Stimulated activated CD8-positive, alpha-beta memory T cell treated with anti-CD3 and anti-CD28 coated beads, Interleukin-4, amount 100 ng/mL, for 1 hour (primary cell): ENCODE measurements at places on chromosomes 2 and 18.
A peak's percentile ranks its signal among the peaks of the same experiment; 100 is the strongest.

DNA sequence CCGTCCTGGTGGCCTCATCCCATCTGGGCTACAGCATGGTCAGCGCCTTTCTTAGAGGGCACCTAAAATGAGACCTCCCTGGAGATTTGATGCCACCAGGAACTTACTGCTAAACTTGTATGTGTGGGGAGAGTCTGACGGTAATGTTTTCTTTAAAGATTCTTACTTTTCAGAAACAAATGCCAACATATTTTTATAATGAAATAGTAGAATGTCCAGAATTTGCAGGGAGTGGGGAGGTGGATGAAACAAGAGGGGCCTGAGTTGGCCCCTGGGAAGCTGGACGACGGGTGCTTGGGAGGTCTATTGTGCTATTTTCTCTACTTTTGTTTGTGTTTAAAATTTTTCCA is 118.8 kb upstream of the CTDP1 start:
- no peak for DNase-seq

DNA sequence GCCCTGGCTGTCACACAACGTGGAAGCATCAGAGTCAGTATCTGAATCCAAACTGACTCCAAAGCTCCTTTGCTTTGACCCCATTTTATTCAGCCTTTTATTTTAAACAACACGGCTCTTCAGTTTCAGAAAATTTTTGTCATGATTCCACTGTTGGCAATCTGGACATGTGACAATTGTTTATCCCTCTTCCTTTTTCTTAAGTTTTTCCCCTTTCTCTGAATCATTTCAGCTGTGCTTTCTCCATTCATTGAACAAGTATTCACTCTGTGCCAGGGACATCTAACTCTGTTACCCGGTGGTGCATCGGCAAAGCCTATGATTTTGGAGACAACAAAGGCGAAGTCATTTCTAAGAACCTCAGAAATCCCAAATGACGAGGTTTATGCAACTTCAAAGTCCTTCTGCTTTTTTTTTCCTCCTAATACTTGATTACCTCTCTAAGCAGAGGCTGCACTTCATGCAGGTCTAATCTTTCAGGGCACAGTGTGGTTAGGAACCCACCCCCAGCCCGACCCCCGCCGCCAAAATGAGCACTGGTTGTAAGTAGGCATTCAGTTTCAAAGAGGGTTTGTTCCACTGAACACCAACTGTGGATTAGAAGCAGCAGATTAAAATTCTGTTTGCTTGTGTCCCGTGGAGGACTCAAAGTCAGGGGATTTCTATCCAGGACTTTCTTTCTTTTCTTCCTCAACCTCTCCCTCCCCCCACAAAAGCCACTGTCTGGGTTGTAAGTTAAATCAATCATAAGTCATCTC is 18.6 kb downstream of the ST6GAL2 start:
- DNase-seq = no peak

GRCh38 chr2:73225513-73226360 is 7.3 kb downstream of the PRADC1 start:
- no peak for DNase-seq

DNA sequence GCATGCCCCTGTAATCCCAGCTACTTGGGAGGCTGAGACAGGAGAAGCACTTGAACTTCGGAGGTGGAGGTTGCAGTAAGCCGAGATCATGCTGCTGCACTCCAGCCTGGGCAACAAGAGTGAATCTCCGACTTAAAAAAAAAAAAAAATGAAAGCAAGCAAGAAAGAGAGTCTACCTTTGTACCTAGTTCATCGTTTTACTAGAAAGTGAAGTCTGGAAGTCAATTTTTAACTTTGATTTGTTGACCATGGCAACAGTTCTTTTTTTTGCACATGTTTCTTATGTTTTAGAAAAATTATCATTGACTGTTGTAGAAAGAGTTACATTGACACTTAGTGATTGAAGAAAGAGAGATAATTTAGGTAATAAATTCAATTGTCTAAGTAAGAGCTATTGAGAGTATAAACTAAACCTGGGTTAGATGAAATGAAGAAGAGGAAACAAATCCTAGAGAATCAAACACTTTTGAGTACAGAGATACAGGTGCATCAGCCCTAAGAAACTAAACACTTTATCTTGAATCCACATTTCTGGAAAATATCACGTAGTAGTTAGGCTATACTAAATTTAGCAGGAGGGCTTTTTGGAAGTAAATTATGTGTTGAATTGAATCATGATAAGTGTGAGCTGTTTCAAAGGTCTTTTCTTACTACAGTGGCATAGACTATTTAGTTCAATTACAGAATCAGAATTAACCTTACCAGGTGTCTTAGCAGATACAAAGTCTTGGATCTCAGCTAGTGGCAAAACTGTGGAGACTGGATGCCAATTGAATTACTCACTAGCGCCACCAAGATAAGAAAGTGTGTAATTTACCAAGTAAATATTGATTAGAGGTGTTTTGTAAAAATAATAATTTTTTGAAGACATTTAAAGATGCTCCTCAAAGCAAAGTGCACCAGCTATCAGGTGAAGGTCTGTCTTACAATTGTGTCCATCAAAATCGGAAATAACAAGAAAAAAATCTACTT is 303.4 kb upstream of the NRXN1 start:
- DNase-seq = no peak

DNA sequence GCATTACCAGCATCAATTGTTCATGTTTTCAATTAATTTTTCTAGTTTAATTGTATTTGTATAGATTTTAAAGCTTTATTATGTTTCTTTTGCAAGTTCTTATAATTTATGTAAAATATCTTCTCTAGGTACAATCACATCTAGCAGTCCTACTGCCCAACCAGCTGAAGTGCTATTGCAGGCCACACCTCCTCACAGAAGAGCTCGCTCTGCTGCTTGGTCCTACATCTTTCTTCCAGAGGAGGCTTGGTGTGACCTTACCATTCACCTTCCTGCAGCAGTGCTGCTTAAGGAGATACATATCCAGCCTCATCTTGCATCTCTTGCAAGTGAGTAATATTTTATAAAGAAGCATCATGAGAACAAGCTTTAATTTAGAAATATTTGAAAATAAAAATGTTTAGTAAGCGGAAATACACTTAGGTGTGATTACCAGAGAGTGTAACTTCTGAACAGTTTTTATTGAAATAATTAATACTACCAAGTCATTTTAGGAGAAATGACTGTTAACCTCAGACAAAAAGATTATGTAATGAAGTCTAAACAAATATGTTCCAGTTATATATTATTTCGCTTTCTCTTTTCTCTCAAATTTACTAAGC is 122.9 kb upstream of the TTC27 start:
- no peak for DNase-seq

DNA sequence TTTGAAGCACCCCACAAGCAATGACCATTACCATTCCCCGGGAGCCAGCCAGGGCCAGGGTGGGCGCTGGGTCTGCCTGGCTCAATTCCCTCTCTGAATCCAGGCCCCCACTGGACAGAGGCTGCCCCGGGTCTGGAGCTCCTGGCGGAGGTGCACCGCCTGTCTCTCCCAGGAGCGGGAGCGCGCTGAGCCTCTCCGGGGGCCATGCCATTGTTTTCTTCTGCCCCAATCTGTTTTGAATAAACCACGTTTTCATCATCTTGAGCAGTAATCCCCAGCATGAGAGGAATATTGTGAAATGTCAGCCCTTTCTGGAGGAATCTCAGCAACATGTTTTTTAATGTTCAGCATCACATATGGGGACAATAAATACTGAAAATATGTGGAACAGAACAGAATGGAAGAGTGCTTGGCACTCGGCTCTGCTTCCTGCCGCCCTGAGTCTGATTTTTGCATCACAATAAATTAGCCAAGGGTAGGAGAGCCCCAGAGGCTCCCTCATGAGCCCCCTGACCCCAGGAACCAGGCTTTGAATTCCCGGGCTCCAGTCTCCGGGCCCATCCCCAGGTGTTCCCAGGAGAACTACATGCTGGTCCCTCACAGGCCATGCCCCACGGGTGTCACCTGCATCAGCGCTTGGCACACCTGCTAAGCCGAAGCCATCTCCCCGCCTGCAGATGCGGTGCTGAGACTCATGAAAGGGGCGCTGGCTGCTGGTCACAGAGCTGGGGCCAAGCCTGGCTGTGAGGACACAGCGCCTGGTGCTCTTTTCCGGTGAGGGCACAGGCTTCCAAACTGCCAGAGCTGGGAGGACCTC is 88.8 kb downstream of the INHBB start:
- DNase-seq = no peak

DNA sequence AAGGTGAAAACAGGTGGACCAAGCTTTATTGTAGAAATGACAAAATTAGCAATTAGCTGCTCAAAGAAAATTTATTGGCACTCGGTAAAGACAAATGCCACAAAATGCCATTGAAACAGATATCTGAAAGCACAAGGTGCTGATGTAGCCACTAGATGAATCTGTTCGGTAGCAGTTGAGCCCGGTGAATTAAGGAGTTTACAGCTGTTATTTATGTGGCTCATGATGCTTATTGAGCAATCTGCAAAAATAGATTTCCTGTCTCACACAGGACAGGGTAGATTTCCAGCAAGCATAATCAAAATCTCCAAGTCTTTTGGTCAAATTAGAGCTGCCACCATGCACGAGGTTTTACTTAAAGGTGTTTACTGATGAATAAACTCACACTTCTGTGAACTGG is 182.2 kb downstream of the PPP1R1C start:
- no peak for DNase-seq

DNA sequence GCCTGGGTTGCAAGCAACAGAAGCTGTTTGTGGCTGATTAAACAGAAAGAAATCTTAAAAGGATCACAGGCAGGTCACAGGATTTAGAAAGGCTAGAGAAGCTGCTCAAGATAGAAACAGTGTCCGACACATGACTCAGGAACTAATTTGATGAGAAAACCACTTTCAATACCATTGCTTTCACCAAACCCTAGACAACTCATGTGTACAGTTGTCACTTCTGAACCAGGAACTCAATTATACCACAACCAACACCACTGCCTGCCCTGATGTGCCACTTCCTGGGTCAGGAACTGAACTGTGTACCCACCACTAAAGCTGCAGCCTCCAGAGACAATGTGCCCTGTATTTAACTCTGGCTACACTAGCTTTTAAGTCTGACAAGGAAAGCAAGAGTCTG is 56.0 kb downstream of the TMEM247 start:
- no peak for DNase-seq

DNA sequence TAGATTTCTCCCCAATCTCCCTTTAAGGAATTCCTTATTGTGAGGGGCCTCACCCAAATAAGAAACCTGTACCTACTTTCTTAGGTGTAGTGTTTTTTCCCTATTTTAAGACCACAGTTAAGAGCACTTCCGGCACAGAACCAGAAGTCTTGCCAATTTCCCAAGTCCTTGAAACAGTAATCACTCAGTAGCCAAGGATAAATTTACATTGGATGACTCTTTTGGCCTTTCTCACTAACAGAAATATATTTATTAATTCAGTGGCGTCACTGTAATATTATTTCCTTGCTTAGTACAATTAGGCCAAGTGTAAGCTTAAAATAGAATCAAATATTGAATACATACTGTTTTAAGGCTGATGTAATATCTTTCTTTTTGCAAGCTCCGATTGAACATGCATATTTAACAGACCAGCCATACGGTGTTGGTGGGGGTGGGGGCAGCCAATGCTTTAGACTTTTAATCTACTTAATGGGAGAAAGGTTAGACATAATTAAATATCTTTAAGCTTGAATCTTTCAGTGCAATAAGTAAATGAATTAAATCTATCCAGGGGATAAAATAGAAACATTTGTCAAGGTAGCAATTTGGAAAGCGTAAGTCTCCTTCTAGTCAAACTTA is 50.8 kb upstream of the ITGA6 start:
- no peak for DNase-seq

- no peak for DNase-seq
Observed at GRCh38 chr2:152453129-152453911, 118.3 kb downstream of the FMNL2 start.

GRCh38 chr2:84212611-84213314 is 246.3 kb downstream of the SUCLG1 start:
- no peak for DNase-seq

DNA sequence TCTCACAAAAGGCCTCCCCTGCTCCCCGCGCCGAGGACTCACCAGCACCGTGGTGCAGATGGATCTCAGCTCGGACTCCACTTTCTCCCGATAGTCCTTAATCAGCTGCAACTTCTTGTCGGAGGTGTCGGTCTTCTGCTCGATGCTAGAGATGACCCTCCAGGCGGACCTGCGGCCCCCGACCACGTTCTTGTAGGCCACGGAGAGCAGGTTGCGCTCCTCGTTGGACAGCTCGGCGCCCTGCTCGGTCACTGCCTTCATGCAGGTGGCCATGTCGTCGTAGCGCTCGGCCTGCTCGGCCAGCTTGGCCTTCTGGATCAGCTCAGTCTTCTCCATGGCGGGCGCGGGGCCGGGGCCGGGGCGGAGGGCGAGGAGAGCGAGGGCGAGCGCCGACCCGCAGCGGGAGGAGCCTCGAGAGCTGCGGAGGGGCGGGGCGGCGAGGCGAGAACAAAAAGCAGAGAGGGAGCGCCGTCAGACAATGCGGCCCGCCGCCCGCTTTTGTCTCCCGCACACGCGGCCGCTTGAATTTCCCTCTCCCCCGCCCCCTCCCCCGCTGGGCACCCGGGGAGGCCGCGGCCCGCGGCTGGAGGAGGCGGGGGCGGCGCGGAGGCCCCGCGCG is 571 bp downstream of the YWHAQ start:
- peak; percentile 59 for DNase-seq

- DNase-seq = no peak
Observed at GRCh38 chr2:231862071-231862470, 64.1 kb downstream of the NPPC start.

GRCh38 chr2:25806941-25807340 is 71.3 kb downstream of the ASXL2 start:
- no peak for DNase-seq

- DNase-seq = no peak
Observed at GRCh38 chr2:28591711-28592335, 96.0 kb downstream of the PLB1 start.

DNA sequence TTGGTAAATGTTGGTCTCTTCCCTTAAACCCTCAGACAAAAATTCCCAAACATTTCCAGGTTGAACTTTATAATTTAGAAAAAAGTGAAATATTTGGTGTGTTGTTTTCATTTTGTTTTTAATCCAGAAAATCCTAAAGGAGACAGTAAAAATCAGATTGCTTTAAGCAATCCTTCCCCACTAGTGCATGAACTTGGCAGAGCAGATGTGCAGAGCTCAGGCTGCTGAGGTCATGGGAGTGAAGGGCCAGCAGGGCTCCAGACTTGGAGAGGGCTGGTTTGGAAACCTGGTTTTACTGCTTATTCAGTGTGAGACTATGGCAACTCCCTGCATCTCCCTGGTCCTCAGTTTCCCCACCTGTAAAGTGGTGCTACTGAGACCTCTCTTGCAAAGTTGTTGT is 66.7 kb upstream of the TEX51 start:
- DNase-seq = no peak

GRCh38 chr2:191197096-191197495 is 46.3 kb upstream of the STAT4 start:
- DNase-seq = no peak

GRCh38 chr2:7016601-7017211 is 99.5 kb downstream of the RNF144A start:
- DNase-seq = no peak

DNA sequence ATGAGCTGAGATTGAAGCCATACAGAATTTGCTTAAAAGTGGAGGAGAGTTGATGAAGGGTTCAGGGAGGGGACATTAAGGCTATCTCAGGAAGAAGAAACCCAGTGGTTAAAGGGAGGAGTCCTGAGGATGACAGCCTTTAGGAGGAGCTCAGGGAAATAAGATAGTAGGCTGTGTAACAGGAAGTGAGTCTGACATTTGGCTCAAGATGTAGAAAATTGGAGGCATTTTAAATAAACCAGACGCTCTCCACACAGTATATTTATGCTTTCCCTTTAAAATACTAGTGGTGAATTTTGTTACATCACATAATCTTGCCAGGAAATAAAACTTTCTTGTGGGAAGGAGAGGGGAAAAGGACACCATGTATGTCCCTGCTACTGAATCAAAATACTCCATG is 11.6 kb downstream of the KCNH7 start:
- no peak for DNase-seq
